ENCODE measurements at places on chromosomes 2 and 18.
A peak's percentile ranks its signal among the peaks of the same experiment; 100 is the strongest.

- DNase-seq: no peak
Observed at GRCh38 chr2:155599834-155600233, 732.7 kb downstream of the NR4A2 start.

- DNase-seq: no peak
Observed at GRCh38 chr2:85981579-85982247, 92.9 kb upstream of the ST3GAL5 start.

DNA sequence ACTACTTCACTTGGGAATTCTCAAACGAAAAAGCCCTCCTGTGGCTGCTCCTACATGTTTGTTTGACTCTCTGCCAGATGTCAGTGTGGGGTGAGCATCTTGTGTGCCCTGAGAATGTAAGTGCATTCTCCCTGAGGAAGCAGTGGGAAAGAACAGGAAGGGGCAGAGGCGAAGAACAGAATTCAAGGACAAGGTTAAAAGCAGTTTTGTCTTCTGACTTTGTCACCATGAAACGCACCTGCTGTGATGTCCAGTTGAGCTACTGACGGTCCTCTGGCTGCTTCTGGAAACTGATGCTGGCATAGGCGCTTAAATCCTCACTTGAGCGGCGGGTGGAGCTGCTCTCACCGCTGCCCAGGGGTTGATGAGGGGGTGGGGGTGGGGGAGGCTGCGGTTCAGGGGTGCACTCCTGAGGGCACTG, 4.9 kb downstream of the IRS1 start:
- peak; percentile 63 for DNase-seq

GRCh38 chr2:148132412-148132811, 111.5 kb downstream of the MBD5 start:
- DNase-seq: no peak

DNA sequence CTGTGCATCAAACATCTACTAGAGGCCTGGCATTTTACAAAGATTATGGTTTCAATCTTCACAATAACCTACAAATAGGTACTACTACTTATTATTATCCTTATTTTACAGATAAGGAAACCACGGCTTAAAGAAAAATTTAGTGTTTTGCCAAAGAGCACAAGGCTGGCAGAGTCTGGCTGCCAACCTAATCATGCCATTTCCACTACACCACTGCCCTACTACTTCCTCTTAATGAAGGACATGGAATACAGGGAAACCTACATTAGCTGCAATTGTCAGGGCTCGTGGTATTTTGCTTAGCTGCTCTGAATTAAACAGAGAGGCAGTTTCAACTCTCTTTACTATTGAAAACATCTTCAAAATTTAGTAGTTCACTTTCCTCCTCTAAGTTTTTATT, 5.9 kb downstream of the MBOAT2 start:
- no peak for DNase-seq

GRCh38 chr2:104378853-104379374, 475.0 kb upstream of the POU3F3 start:
- DNase-seq: peak; percentile 80

GRCh38 chr18:74645679-74646078, 48.0 kb downstream of the ZNF407 start:
- DNase-seq: no peak

GRCh38 chr2:229124136-229124535, 147.0 kb downstream of the PID1 start:
- no peak for DNase-seq

DNA sequence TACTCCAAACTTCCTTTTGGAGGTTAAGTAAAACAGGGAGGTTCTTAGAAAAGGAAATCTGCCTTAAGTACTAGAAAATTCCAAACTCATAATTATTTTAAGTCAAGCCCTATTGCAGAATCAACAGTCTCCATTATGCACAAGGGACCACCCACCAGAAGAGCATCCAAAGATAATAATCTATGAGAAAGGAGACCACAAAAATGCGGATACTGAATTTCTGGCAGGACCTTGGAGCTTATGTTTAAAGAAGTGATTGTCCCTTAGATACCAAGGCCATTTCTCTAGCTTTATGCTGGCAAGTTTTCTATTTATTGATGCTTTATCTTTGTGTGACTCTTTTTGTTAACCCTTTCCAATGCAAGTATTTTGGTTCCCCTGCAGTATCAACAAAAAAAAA, 404.0 kb upstream of the MMADHC start:
- DNase-seq: peak; percentile 44

GRCh38 chr2:129754421-129754820, 225.0 kb upstream of the RAB6C start:
- DNase-seq: no peak

DNA sequence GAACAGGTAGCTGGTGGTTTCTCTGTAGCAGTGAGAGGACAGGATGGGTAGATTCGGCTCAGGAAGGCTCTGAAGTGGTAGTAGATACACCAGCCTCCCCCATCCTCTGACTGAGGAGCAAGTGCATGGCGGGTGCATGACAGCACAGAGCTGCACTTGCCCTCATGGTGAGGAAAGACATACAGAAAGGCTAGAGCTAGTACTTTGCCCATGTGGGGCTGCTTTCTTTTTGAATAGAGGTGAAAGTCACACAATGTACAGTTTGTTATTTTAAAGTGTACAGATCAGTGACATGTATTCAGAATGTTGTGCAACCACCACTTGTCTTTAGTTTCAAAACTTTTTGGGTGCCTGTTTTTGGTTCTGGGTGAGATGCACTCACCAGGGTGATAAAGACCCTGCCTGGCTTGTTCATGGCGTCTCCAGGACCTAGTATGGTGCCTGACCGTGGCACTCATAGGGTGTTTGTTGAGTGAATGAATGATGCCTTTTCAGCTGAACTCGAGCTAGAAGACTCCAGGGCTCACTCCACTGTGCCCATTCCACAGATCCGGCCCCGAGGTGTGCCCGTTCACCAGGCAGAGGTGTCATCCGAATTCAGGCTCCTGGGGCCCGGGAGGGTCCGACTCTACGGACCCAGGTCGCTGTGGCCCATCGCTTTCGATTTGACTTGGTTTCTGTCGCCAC, 421 bp upstream of the VAMP5 start:
- no peak for DNase-seq

Data from cerebellar cortex (tissue), 1 donor.